Thoracic aorta (tissue), 2 donors: ENCODE measurements at places on chromosomes 4 and X. TPM values are rescaled to one million over a fixed set of nuclear protein-coding genes. Genes with fewer than 3 reads are reported as not detected.

The RAB9B gene
- 7.7 TPM for total RNA-seq

The TRIM75 gene
- not detected for total RNA-seq

- no peak for DNase-seq
- H3K36me3 ChIP-seq, result no peaks in the 10 kb centered on the region
- H3K4me3 ChIP-seq, result no peak overlapping the region
- H3K27ac ChIP-seq, result no peak overlapping the region
Observed at GRCh38 chrX:129934461-129934860, 28.5 kb downstream of the UTP14A start.

DNA sequence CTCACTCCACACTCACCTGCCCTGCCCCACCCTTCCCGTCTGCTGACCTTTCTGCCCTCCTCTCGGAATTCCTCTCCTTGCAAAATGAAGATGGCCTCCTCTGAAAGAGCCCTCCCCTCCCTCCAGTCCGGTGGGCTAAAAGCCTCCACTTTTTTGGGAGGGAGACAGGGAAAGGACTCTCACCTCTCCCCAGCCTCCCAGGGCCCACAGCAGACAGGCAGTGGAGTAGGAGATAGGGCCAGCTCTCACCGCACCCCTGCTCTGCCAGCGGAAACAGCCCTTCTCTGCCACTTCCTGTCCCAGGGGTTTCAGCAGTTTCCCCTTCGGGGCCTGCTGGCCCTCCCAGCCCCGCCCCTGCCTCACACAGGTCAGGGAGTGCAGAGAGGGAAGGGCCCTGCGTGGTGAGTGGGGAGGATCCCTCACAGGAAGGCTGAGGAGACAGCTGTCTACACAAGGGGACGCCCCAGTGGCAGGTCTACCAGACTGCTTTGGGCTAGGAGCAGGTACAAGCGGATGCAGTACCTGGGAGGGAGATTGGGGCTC lies 18.2 kb downstream of the ELF4 start:
- H3K36me3 ChIP-seq, result no peaks in the 10 kb centered on the region
- H3K27ac ChIP-seq, result no peak overlapping the region
- no peaks in the 10 kb centered on the region for H3K4me1 ChIP-seq
- H3K4me3 ChIP-seq, result no peak overlapping the region
- no peak for DNase-seq

- no peaks in the 10 kb centered on the region for H3K4me1 ChIP-seq
- no peak overlapping the region for H3K4me3 ChIP-seq
- no peak overlapping the region for H3K27ac ChIP-seq
- DNase-seq, result no peak
- H3K27me3 ChIP-seq, result no peaks in the 10 kb centered on the region
- H3K36me3 ChIP-seq, result no peaks in the 10 kb centered on the region
Observed at GRCh38 chr4:105586638-105587328, 34.4 kb downstream of the ARHGEF38 start.

- H3K36me3 ChIP-seq, result no peaks in the 10 kb centered on the region
- no peak for DNase-seq
- no peaks in the 10 kb centered on the region for H3K4me1 ChIP-seq
- H3K4me3 ChIP-seq, result no peak overlapping the region
Observed at GRCh38 chr4:42906891-42907759, 14.6 kb downstream of the GRXCR1 start.
